ENCODE measurements at places on chromosomes 5 and 9. TPM values are rescaled to one million over a fixed set of nuclear protein-coding genes. Genes with fewer than 3 reads are reported as not detected.

Gene C5orf58
- polyA plus RNA-seq, result 0.25 TPM

Gene HSPB3
- polyA plus RNA-seq, result not detected

Gene ZCCHC9
- 46.7 TPM for polyA plus RNA-seq

Gene CEP78
- 52.9 TPM for polyA plus RNA-seq

Gene GABRG2
- polyA plus RNA-seq, result 0.03 TPM

Gene RXRA
- polyA plus RNA-seq, result 37.2 TPM

Gene NINJ1
- 33.6 TPM for polyA plus RNA-seq

Gene PCDHA12
- 0.23 TPM for polyA plus RNA-seq

Gene RABGAP1
- polyA plus RNA-seq, result 82.7 TPM

Gene C9orf153
- 0.15 TPM for polyA plus RNA-seq

Gene PCDHGA1
- polyA plus RNA-seq, result 1.1 TPM

Gene FBP1
- polyA plus RNA-seq, result 66.0 TPM

Gene CDO1
- 22.9 TPM for polyA plus RNA-seq

Gene CDKN2B
- 0.18 TPM for polyA plus RNA-seq

Gene RASA1
- 58.2 TPM for polyA plus RNA-seq

Gene PCDH12
- polyA plus RNA-seq, result 15.7 TPM

Gene CARTPT
- polyA plus RNA-seq, result not detected

Gene EIF4E1B
- not detected for polyA plus RNA-seq

Gene AFAP1L1
- 21.9 TPM for polyA plus RNA-seq

Gene RGMB
- 16.3 TPM for polyA plus RNA-seq

Gene PCDHB6
- polyA plus RNA-seq, result 3.5 TPM

Data from left kidney (tissue), 8 donors.